ENCODE measurements at places on chromosomes 4 and X. TPM values are rescaled to one million over a fixed set of nuclear protein-coding genes. Genes with fewer than 3 reads are reported as not detected.

- DNase-seq: no peak
Measured at GRCh38 chr4:165709973-165710526, 163.0 kb upstream of the TLL1 start.

DNA sequence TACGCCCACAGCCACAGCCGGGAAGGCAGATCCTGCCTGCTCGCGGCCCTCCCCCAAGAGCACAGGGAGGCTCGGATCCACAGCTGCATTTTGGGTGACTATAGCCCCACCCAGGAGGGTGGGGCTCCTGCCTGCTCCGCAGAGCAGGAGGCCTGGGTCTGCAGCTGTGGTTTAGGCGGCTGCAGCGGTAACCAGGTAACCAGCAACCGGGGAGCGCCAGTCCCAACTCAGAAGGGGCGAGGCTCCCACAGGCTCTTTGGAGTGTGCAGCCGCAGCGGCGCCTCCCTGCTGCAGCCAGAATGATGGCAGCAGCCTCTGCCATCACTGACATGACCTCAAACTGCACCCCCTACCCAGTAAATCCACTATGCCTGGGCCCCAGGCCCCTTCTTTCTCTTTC, 148.0 kb upstream of the F9 start:
- no peak for DNase-seq

- DNase-seq: peak; percentile 69
Measured at GRCh38 chr4:168509786-168510185, 12.9 kb downstream of the PALLD start.

GRCh38 chr4:176664964-176665363, 127.8 kb downstream of the VEGFC start:
- no peak for DNase-seq

DNA sequence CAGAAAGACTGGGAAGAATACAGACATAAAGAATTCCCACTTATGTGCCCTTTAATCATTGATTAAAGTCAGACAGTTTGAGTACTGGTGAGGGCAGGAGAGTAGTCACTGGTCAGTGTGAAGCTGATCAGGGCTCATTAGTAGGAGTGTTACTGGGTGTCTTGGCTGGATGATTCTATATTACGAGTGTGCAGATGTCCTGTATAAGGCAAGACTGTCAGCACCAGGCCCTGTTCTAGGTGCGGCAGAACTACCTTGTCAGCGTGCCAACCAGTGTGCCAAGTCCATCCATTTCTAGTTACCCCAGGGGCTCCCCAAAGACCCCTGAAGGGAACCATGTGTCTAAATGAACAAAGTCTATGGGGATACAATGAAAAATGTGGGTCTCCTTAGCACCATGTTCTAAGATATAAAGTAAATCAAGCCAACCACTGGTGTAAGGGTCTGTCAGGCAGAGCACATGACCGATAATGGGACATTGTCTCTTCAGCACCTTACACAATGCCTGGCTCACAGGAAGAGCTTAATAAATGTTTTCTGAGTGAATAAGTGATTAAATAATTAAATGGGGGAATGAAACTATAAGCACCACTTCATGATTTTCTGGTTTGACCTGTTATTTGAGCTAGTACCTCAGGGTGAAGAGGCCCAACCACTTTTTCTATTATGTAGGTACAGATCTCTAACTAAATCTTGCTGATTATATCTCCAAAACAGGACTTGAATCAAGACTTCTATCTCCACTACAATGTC, 205.0 kb downstream of the CAMK2D start:
- no peak for DNase-seq

DNA sequence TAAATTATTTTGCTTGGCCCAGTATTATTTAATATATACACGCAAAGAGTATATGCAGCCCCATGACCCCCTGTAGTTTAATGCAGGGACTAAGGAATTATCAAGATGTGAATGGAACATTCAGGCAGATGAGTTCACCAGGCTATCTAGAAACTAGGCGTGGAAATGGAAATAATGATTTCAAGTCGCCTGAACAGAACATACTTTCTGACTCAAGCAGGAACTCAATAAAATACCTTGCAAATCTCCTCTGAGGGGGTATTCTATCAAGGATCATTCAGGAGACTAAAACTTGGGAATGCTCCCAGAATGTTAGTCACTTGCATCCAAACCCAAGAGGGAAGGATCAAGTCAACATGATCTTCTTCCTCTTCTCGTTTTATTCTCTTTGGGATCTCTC, 59.6 kb upstream of the RASSF6 start:
- no peak for DNase-seq

DNA sequence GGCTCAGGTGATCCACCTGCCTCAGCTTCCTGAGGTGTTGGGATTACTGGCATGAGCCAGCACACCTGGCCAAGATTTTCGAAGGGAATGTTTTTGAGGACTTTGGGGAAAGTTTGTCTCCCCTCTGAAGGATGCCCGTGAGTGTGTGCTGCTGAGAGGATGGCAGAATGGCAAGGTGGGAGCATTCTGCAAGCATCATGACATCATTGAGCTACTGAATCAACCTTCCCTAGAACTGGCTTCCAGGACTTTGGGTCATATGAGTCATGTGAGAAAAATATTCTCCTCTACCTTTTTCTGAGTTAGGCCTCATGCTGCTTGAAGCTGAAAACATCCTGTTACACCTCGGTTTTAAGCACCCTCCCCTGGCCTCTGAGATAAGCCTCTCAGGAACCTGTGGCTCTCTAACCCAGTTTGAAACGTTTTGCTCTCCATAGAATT, 31.0 kb downstream of the TMEM131L start:
- no peak for DNase-seq

The MUC7 gene
- total RNA-seq: not detected

DNA sequence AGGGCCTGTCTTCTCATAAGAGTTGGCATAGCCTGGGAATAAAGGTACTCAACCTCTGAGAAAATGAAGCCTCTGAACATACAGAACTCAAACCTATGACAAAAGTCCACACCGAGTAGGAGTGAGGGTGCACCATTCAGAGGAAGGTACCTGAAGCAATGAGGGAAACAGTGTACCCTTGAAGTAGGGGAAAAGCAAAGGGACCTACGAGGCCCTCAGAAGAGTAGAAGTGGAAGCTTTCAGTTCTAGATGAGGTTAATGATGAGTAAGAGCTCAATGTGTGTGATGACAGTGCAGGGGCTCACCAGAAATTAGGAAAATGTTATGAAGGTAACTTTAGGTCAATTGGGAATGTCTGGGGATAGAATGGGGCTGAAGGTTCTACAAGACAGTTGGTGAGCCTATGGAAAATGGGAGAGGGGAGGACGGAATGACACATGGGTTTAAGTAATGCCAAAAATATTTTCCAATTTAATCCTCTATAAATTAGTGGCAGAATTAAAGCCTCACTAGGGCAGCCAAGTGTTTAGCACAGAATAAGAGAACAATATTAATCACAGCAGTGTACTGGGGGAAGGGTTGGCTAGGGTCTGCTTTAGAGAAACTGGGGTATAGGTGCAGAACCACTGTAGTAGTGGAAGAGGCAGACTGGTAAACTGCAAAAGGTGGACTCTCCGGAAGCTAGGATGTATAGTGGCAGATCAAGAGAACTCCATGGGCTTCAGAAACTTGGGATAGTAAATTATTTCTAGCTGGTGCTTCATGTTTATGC, 39.8 kb downstream of the RAB33A start:
- no peak for DNase-seq

DNA sequence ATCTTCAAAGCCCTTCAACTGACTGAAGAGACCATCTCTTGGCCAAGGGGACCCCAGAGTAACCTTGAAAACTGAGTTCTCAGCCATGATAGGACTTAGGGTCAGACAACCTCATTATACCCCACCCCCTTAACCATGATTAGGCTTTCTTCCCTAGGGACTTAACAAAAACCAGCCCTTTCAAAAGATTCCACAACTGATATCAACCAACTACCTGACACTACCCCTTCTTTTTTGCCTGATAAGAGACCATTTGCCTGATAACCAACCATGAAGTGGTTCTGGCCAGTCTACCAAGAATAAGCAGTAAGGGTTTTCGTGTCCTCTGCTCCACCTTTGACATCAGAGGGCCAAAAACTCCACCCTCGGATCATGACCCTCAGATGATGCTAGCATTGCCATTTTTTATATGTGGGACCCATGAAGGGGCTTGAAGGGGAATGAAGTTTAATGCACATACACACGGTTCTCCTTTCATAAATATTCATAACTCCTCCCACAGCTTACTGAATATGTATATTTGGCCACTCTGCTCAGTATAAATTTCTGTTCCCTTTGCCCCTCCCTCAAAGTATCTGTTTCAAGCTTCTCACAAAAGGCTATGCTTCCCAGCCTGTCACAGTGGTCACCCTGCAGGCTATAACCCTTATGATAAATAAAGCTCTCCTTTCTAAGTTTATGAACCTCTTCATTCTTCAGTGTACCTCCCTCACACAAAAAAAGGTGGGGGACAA, 12.3 kb downstream of the TBCK start:
- no peak for DNase-seq

DNA sequence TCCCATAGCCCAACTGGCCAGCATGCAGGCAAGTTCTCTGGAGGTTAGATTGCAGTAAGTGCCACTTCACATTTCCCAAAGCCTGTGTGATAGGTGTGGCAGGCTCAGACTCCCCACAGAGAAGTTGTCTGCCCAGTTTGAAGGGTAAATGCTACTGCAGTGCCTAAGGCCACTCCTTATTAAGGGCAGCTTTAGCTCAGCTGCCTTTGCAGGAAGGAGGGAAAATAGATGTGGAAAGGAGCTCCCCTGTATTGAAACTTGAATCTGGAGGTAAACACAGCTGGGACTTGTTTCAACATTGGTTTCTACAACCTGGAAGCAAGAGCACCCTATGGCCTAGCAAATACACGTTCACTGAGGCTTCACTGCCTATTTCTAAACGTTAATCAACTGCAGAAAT, 22.4 kb downstream of the NEXMIF start:
- DNase-seq: no peak

DNA sequence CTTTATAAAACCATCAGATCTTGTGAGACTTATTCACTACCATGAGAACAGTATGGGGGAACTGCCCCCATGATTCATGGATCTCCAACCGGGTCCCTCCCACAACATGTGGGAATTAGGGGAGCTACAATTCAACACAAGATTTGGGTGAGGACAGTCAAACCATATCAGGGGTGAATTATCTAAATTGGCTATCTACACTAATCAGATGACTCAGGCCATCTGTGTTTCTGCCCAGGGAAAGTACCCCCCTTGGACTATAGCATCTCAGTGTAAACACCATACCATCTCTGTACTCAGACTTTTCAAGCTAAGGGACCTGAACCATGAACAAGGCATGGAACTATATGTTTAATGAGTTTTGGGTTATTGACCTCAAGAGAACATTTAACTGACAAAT, 76.8 kb downstream of the LNX1 start:
- DNase-seq: no peak

- no peak for DNase-seq
Measured at GRCh38 chr4:150181536-150181935, 103.3 kb downstream of the DCLK2 start.

The GRIA2 gene
- not detected for total RNA-seq

- DNase-seq: no peak
Measured at GRCh38 chr4:12729384-12729783, 754.8 kb downstream of the RAB28 start.

- no peak for DNase-seq
Measured at GRCh38 chrX:136182414-136182813, 35.1 kb downstream of the FHL1 start.

- DNase-seq: no peak
Measured at GRCh38 chr4:140641105-140641555, 72.4 kb upstream of the UCP1 start.

The STAP1 gene
- total RNA-seq: 0.40 TPM

The AKAP14 gene
- not detected for total RNA-seq

GRCh38 chr4:69522554-69522953, 26.8 kb upstream of the UGT2B4 start:
- DNase-seq: no peak

DNA sequence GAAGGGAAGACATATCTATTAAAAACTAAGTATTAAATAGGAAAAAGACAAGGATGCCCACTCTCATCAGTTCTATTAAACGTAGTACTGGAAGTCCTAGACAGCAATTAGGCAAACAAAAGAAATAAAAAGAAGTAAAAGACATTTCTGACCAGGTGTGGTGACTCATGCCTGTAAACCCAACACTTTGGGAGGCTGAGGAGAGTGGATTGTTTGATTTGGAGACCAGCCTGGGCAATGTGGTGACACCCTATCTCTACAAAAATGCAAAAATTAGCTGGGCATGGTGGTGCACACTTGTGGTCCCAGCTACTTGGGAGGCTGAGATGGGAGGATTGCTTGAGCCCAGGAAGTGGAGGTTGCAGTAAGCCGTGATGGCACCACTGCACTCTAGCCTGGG, 1071.8 kb downstream of the FAT4 start:
- no peak for DNase-seq

GRCh38 chr4:37827030-37827685, 672 bp downstream of the PGM2 start:
- DNase-seq: peak; percentile 51

The ETDC gene
- not detected for total RNA-seq

The JADE1 gene
- 29.1 TPM for total RNA-seq

DNA sequence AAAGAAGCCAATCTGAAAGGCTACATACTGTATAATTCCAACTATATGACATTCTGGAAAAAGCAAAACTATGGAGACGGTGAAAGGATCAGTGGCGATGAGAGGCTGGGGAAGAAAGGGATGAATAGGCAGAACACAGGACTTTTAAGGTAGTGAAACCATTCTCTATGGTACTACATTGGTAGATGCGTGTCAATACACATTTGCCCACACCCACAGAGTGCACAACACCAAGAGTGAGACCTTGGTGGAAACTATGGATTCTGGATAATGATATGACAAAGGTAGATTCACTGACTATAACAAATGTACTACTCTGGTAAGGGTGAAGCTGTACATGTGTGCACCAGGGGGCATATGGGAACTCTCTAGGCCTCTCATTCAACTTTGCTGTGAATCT, 134.5 kb downstream of the FBXW7 start:
- DNase-seq: no peak

- no peak for DNase-seq
Measured at GRCh38 chrX:38985375-38985774, 184.1 kb downstream of the MID1IP1 start.

The DDIT4L gene
- total RNA-seq: not detected

GRCh38 chr4:183438458-183439113, 5.8 kb upstream of the CDKN2AIP start:
- no peak for DNase-seq

GRCh38 chr4:109389369-109390114, 44.1 kb upstream of the SEC24B start:
- no peak for DNase-seq

GRCh38 chrX:130108647-130109428, 1.5 kb downstream of the ELF4 start:
- DNase-seq: peak; percentile 33

GRCh38 chr4:127993151-127993550, 27.9 kb downstream of the ABHD18 start:
- DNase-seq: no peak

DNA sequence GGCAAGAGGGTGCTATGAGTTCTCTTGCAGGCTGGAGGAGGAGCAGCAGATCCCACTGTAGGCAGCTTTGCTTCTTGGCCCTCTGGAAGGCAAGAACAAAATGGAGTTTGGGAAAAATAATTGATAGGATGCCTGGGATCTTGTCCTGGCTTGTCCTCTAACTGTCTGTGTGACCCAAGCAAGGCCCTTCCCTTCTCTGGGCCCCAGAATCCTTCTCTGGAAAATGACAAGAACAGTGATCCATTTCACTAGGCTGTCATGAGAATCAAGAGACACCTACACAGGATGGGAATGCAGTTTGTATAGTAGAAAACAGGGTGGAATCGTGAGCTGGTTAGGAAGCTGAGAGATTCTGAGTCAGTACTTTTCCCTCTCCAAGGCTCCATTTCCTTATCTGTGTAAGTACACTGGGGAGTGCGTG, 133.3 kb downstream of the PJA1 start:
- DNase-seq: no peak

- no peak for DNase-seq
Measured at GRCh38 chrX:22069586-22069985, 37.5 kb downstream of the PHEX start.

The TMEM150C gene
- not detected for total RNA-seq

The FRMPD3 gene
- total RNA-seq: 0.22 TPM
